Osteoblast (primary cell): ENCODE measurements at places on chromosomes 6 and 20. TPM values are rescaled to one million over a fixed set of nuclear protein-coding genes. Genes with fewer than 3 reads are reported as not detected.

NCOA3 gene
- total RNA-seq = 41.5 and 44.5 TPM in 2 replicates

LRFN2 gene
- not detected in 2 replicates for total RNA-seq

PTGIS gene
- total RNA-seq = 33.6 and 89.8 TPM in 2 replicates

CD24 gene
- 3.3 and 4.1 TPM in 2 replicates for total RNA-seq

ERVFRD-1 gene
- total RNA-seq = not detected in 2 replicates

BTN1A1 gene
- under 0.01 TPM in 2 replicates for total RNA-seq

CDSN gene
- total RNA-seq = not detected in 2 replicates

ZC3H12D gene
- under 0.01 and 0.29 TPM in 2 replicates for total RNA-seq

FARS2 gene
- 25.9 and 29.7 TPM in 2 replicates for total RNA-seq

SAPCD1 gene
- 0.59 and 1.4 TPM in 2 replicates for total RNA-seq

HLA-G gene
- not detected in 2 replicates for total RNA-seq

KCNK16 gene
- not detected in 2 replicates for total RNA-seq

- no peaks in the 10 kb centered on the region for H3K36me3 ChIP-seq
- H3K4me1 ChIP-seq = peaks cover 37% of the 10 kb centered on the region
- no peak for DNase-seq
- no peaks in the 10 kb centered on the region for H3K27me3 ChIP-seq
- H3K4me3 ChIP-seq = no peak overlapping the region
Observed at GRCh38 chr6:36578431-36578830, 15.7 kb upstream of the SRSF3 start.

DNA sequence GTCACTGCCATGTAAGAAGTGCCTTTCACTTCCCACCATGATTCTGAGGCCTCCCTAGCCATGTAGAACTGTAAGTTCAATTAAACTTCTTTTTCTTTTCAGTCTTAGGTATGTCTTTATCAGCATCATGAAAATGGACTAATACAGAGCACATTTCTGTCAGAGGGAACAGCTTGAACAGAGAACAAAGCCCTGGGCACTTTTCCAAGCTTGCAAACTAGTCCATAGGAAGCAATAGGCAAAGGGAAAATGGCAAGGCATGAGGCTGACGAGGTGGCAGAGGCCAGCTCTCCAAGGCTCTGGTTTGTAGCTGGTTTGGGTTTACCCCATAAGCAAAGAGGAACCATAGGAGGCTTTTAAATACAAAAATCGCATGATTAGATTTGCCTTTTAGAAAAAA lies 185.1 kb upstream of the HDDC2 start:
- no peaks in the 10 kb centered on the region for H3K36me3 ChIP-seq
- no peak overlapping the region for H3K27ac ChIP-seq
- peaks cover under 1% of the 10 kb centered on the region for H3K4me1 ChIP-seq
- H3K27me3 ChIP-seq = no peaks in the 10 kb centered on the region
- H3K4me3 ChIP-seq = no peak overlapping the region
- DNase-seq = no peak

DNA sequence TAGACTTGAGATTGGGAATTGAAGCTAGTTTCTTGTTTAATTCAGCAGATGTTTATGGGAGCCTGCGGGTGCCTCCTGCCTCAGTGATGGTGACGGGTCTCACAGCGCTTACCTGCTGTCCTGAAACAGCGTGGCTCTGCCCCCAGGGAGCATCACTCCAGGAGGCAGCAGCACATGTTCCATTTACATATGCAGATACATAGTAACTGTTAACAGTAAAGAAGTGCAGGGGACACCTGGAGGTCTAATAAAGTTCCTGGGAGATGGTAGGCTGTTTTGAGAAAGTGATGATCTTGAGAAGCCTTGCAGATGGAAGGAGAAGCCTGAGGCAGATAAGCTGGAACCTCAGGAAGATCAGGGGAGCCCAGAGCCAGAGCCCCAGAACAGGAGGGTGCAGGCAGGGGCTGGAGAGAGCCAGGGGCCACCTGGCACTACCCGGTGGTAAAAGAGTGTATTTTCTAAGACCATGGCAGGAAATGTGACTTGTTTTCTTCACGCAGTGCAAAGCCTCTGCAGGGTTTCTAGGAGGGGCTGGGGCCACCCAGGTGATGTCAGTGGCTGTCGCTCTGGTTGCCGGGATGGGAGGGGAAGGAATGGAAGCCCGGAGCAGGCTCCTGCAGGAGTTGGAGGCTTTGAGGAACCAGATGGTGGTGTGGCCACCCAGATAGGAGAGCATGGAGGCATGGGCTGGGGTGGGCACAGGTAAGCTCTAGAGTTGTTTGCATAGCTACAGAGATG lies 24.2 kb upstream of the KIF25 start:
- H3K4me1 ChIP-seq = no peaks in the 10 kb centered on the region
- H3K4me3 ChIP-seq = no peak overlapping the region
- H3K27me3 ChIP-seq = no peaks in the 10 kb centered on the region
- H3K27ac ChIP-seq = no peak overlapping the region

DNA sequence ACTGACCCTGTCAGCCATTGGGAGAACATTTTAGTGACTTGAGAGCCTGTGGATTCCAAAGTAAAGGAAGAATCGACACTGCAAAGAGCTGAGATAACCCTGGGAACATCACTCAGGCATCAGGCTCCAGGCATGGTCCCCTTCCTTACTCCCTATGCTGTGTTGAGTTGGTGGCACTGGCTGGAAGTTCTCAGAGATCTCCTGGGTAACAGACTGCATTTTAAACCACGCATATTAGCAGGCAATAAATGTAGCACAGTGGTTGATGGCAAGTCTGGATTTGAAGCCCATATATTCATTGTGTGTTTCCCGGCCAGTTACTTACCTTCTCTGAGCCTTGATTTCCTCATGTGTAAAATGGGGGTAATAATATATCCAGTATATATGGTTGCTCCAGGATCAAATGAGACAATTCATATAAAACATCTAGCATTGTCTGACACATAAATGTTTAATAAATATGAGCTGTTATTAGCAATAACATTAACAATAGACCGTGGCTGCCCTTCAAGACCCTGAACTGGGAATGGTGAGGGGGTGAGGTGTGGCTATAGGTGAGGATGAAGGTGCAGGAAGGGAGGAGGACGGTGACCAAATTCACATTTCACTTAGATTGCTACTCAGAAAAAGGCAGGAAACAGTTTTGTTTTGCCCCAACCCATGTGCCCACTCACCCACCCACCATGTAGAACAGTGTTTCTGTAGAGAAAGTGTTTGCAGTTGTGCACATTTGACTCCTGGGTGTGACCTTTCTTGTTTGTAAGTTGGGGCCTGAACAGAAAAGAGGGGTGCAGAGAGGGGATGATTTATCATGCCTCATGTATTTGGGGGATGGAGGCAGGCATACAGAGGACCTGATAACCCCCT lies 2.1 kb downstream of the PLCG1 start:
- H3K27ac ChIP-seq = no peak overlapping the region
- peaks cover 18% of the 10 kb centered on the region for H3K4me1 ChIP-seq
- H3K36me3 ChIP-seq = no peaks in the 10 kb centered on the region
- peak overlapping the region; percentile 87 for H3K4me3 ChIP-seq
- DNase-seq = no peak
- no peaks in the 10 kb centered on the region for H3K27me3 ChIP-seq

- H3K36me3 ChIP-seq = no peaks in the 10 kb centered on the region
- H3K27ac ChIP-seq = peak overlapping the region; percentile 97
- DNase-seq = peak; percentile 97
- H3K4me3 ChIP-seq = peak overlapping the region; percentile 81
- H3K27me3 ChIP-seq = no peaks in the 10 kb centered on the region
Observed at GRCh38 chr6:142926494-142927270, 18.3 kb downstream of the HIVEP2 start.

- no peak for DNase-seq
- no peak overlapping the region for H3K4me3 ChIP-seq
- no peaks in the 10 kb centered on the region for H3K36me3 ChIP-seq
- no peaks in the 10 kb centered on the region for H3K27me3 ChIP-seq
Observed at GRCh38 chr20:20275636-20276035, 92.3 kb upstream of the INSM1 start.

DNA sequence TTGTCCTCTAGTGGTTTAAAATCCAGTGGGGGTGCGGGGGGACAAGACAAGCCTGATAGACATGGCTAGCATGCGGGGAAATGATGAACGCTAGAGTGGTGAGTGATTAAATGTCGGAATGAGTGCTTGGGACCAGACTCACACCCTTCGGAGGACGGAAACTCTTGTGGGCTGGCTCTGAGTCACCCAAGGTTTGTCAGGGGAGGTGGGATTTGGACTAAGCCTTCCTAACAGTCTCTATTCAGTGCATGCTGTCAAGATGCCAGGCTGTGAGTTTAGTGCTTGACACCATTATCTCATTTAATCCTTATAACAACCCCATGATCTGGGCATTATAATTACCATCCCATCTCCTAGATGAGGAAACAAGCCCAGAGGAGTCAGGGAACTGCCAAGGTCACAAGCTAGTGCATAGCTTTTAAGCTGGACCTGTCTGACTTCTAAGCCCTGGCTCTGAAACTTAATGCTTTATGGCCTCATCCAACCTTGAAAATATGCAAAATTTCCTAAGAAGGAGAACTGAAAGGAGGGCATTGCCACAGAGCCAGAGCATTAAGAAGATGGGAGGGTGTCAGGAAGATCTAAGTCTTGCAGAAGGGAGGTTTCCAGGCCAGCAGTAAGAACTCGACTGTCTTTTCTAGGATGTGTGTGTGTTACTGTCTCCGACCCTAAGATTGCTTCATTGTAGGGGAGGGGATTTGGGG lies 168.7 kb upstream of the LRFN2 start:
- peaks cover 3% of the 10 kb centered on the region for H3K27me3 ChIP-seq
- H3K4me3 ChIP-seq = peak overlapping the region; percentile 38
- H3K36me3 ChIP-seq = no peaks in the 10 kb centered on the region
- no peak overlapping the region for H3K27ac ChIP-seq
- no peak for DNase-seq

DNA sequence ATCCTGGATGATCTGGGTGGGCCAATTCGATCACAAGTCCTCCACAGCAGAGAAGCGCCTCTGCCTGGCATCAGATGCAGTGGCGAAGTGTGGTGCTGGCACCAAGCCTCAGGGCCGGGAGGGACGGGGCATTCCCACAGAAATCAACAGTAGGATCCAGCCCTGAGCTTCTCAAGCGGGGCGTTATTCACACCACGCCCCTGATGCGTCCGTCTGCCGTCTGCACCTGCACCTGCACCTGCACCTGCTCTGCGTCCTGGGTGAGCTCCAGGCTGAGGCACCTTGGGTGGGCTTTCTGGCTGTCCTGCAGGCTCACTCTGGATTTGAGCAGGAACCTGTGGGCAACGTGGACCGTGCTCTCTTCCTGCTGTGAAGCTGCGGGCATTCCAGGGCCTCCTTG lies 13.8 kb upstream of the NTSR1 start:
- no peak for DNase-seq
- H3K27ac ChIP-seq = no peak overlapping the region
- H3K36me3 ChIP-seq = no peaks in the 10 kb centered on the region
- no peaks in the 10 kb centered on the region for H3K4me1 ChIP-seq
- H3K27me3 ChIP-seq = peaks cover 34% of the 10 kb centered on the region

DNA sequence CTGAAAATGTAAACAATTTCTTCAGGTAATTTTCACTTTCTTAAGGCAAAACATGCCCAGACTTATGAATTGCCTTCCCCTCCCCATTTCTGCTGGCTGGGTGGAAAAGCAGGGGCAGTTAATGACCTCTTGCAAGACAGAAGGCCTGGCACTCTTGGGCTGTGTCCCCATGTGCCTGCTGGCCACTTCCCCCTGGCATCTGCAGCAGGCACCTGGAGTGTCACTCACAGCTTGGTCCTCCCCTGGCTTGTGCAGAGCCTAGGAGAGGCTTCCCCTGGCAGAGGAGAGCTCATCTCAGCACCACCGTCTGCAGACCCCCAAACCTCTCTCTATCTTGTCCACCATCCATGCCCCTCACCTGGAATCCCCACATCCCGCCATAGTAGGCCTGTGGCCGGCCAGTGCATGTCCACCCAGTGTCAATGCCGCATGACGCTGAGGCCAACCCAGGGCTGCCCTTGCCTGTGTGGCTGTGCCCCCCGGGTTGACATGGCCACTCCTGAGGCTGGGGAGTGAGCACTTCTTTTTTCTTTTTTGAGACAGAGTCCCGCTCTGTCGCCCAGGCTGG lies 83.5 kb upstream of the SLC22A23 start:
- no peaks in the 10 kb centered on the region for H3K36me3 ChIP-seq
- peaks cover under 1% of the 10 kb centered on the region for H3K4me1 ChIP-seq
- no peak overlapping the region for H3K4me3 ChIP-seq
- H3K27me3 ChIP-seq = no peaks in the 10 kb centered on the region
- H3K27ac ChIP-seq = no peak overlapping the region

- no peak for DNase-seq
- peaks cover 4% of the 10 kb centered on the region for H3K4me1 ChIP-seq
Observed at GRCh38 chr20:43767686-43768474, 41.1 kb upstream of the GTSF1L start.

- DNase-seq = no peak
- H3K4me3 ChIP-seq = no peak overlapping the region
- no peak overlapping the region for H3K27ac ChIP-seq
- H3K36me3 ChIP-seq = no peaks in the 10 kb centered on the region
- peaks cover 5% of the 10 kb centered on the region for H3K4me1 ChIP-seq
Observed at GRCh38 chr6:43290905-43291355, 7.1 kb upstream of the SLC22A7 start.

GRCh38 chr20:50799176-50799889 lies 4.5 kb downstream of the BCAS4 start:
- no peak for DNase-seq
- H3K36me3 ChIP-seq = no peaks in the 10 kb centered on the region
- H3K4me3 ChIP-seq = no peak overlapping the region
- no peak overlapping the region for H3K27ac ChIP-seq
- no peaks in the 10 kb centered on the region for H3K27me3 ChIP-seq
- H3K4me1 ChIP-seq = peaks cover 10% of the 10 kb centered on the region

- no peaks in the 10 kb centered on the region for H3K27me3 ChIP-seq
- peak overlapping the region; percentile 96 for H3K27ac ChIP-seq
- H3K4me3 ChIP-seq = peak overlapping the region; percentile 2
- peaks cover 23% of the 10 kb centered on the region for H3K4me1 ChIP-seq
Observed at GRCh38 chr6:155782320-155782731, 326.7 kb upstream of the NOX3 start.

DNA sequence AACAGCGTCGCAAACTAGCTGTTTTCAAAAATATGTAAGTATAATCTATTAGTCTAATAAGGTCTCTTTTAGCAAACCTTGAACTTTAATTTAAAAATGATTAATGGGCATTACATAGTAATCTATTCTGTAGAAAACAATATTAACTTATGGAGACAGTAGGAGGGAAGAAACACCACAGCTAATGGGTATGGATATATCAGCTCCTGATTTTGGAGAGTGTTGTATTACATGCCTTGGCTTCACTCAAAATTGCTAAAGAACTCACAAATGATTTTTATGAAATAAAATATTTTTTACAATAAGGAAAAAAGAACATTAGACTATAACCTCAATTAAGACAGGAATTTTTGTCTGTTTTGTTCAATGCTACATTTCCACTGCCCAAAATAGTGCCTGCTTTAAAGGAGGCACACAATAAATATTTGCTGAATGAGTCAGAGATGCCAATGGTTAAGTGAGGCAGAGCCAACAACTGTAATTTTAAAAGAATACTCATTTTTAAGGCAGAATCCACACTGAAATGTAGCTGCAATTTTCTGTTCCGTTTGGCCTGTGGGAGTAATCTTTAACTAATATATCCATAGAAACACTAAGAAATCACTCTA lies 15.7 kb downstream of the ATG5 start:
- DNase-seq = peak; percentile 36
- H3K4me3 ChIP-seq = no peak overlapping the region
- no peaks in the 10 kb centered on the region for H3K27me3 ChIP-seq
- H3K27ac ChIP-seq = peak overlapping the region; percentile 25

GRCh38 chr20:9377007-9377406 lies 137.4 kb upstream of the LAMP5 start:
- peaks cover 15% of the 10 kb centered on the region for H3K36me3 ChIP-seq
- H3K4me3 ChIP-seq = no peak overlapping the region
- no peak overlapping the region for H3K27ac ChIP-seq
- no peaks in the 10 kb centered on the region for H3K27me3 ChIP-seq
- no peaks in the 10 kb centered on the region for H3K4me1 ChIP-seq
- DNase-seq = no peak
